ENCODE measurements at places on chromosomes 6 and 20.
A peak's percentile ranks its signal among the peaks of the same experiment; 100 is the strongest.

- no peak for DNase-seq
Measured at GRCh38 chr6:42503894-42504293, 52.2 kb upstream of the TRERF1 start.

DNA sequence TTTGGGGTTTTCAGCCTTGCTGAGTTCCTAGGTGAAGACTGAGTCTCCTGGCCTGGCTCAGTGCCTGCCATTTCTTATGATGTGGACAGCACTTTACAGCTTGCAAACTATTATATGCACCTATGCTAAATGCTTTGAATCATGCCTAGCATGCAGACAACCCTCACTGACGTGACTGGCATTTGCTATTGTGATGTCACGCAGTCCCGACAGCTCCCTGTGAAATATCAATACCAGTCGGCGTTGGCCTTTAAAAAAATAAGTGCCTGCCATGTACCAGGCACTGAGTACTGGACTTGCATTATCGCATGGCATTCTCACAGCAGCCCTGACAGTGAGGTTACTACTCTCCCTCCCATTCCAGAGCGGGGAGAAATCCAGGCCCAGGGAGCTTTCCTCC is 35.5 kb downstream of the UQCC2 start:
- DNase-seq = no peak

- DNase-seq = peak; percentile 82
Measured at GRCh38 chr6:138805016-138805765, 9.3 kb downstream of the ECT2L start.

- DNase-seq = no peak
Measured at GRCh38 chr6:12174878-12175277, 115.3 kb upstream of the EDN1 start.

DNA sequence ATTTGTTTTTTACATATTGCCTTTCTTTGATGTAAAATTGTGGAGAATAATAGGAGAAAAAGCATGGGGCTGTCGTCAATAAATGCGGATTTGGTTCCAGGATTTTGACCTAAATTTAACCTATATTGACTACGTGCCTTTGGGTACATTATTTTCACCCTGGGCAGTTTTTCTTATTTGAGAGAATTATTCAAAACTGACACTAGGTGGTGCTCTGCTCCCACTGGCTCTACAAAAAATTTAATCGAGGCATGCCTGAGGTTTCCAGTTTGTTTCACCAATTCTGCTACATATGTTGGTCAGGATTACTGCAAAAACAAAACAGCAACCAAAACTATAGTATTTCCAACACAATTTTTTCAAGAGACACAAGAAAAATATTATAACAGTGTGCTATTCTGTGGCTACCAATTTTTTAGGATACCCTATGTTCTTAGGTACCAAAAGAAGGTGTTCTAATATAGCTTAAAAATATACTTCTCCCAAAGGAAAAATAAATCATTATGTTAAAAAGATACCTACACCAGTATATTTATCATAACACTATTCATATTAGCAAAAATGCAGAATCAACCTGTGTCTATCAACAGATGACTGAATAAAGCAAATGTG is 48.6 kb upstream of the FABP7 start:
- peak; percentile 56 for DNase-seq
